ENCODE measurements at places on chromosomes 2 and 18. TPM values are rescaled to one million over a fixed set of nuclear protein-coding genes. Genes with fewer than 3 reads are reported as not detected.
A peak's percentile ranks its signal among the peaks of the same experiment; 100 is the strongest.

- no peak for DNase-seq
Observed at GRCh38 chr2:101815739-101816391, 118.4 kb downstream of the MAP4K4 start.

DNA sequence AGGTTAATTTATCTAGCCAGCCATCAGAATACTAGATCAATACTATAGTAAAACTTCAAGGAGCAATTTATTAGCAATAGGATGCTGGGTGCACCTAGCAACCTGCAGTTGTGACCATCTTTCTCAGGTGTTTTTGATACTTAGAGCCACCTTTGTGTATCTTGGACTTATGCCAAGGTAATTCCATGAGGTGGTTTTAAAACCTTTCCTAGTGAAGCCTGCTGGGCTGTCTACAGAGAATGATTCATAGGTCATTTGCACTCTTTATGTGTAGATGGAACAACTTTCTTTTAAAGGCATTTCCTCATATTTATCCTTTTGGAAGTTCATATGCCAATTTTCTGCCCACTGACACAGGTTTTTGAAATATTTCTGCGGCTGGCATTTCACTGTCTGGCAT, 1030.1 kb upstream of the POU3F3 start:
- DNase-seq: no peak

- no peak for DNase-seq
Observed at GRCh38 chr2:220282236-220282635, 654.8 kb downstream of the SLC4A3 start.

DNA sequence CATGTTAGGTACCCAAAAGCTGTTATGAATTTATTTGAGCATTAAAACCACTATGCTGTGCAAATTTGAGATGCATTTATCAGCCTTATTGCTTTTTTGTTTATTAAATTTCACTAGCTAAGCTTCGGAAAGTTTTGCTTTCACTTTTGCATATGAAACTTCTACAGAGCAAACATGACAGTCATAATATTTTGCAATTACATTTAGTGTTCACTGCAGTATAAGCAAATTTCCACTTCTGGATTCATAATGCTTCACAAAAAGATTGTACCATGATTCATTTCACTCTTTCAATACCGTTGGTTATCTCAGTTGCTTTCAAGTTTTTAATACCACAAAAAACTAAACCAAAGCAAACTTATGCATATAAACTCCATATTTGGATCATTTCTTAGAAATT, 228.7 kb upstream of the SLC8A1 start:
- no peak for DNase-seq

DNA sequence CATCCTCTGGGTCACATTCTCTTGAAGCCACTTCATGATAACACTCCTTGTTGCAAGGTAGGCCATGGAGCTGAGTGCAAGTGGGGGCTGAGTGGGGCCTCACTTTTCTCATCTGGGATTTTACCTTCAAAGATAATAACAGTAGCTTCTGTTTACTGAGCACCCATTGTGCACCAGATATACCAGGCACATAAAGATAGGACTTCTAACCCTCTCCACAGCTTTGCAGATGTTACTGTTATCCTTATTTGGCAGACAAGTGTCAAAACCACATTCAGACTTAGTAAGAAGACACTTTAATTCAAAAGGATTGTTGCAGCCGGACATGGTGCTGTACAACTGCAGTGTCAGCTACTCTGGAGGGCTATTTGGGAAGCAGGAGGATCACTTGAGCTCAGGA, 12.8 kb upstream of the FAM136A start:
- no peak for DNase-seq

DNA sequence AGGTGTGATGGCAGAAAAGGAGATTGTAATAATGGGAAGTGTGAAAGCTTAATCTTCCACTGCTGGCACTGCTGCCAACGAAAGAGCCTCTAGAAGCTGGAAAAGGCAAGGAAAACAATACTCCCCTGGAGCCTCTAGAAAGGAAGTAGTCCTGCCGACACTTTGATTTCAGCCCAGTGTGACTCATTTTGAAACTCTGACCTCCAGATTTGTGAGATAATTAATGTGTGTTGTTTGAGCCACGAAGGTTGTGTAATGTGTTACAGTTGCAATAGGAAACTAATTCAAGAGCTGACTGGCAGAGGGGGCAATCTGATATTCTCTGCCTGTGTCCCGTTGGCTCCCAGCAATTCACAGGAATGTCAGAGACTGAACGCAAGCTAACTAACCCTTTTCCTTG, 219.2 kb upstream of the UBE2E3 start:
- no peak for DNase-seq

E2F6 gene
- polyA plus RNA-seq: 14.9 TPM

- no peak for DNase-seq
Observed at GRCh38 chr2:72538486-72538885, 287.3 kb downstream of the EXOC6B start.

DNA sequence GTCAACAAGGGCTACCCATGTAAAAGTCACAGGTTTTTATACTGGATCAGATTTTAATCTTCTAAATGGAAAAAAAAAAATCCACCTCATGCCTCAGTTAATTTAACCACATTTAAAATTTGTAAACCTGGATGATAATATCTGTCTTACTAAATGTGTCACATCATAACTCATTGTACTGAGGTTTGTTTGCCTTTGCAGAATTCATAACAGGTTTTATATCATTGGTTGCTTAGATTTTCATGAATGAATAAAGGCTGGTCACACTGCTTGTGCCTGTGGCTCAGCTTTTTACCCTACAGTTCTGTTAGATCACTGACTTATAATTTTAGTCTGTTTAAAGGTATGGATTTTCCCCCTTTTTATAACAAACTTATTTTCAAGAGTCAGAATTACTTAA, 48.9 kb downstream of the PSMD14 start:
- DNase-seq: no peak

GRCh38 chr18:56374007-56374655, 264.3 kb downstream of the TXNL1 start:
- DNase-seq: no peak

DNA sequence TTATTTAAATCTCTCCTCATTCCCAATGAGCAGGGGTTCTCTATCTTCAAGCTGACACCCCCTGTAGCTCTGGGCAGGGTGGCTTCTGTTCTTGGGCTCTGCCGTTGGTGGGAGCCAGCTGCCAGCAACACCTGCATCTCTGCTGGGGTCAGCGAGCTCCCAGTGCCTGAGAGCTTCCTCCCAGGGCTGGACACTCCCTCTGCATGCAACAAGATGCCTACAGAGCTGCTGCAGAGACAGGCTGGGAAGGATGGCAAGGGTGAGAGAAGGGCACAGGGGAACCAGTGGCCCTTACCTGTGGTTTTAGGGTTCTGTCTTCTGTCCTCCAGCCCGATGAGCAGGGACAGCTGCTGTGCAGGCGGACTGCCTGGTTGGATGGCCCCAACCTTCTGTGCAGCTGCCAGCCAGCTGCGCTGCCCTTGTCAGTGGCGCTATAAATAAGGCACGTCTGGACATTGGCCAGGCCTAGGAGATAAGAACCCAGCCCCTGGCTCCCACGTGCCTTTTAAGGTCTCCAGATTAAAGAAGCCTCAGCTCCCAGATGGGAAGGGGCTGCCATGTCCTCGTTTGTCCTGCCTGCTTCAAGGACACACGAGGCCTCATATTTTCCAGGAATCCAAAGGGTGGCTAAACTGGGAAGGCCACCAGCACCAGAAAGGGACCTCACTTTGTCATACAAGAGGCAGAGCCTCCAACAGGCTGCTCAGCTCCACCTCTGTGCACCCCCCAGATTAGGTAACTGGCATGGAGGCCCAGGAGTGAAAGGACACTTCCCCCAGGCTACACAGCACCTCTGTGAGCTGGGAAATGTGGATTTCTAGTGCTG, 39.5 kb upstream of the FHL2 start:
- DNase-seq: peak; percentile 7

DNA sequence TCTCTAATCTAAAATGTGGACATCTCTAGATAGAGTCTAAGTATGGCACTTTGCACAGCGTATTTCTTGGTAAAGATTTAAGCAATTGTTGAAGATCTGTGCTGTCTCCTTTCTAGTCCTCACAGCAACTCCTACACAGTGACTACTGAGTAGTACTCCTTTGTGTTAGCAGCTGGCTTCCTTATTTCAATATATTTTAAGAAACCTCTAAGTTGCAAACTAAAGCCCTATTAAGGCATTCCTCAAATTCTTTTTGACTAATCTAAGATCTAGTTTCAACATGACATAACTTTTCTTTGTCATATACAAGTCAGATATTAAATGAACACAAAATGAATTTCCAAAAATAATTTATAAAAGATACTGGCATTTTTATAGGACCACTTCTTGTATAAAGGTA, 121.8 kb upstream of the DNAJC10 start:
- DNase-seq: no peak

CTNNA2 gene
- polyA plus RNA-seq: 44.8 TPM

DNA sequence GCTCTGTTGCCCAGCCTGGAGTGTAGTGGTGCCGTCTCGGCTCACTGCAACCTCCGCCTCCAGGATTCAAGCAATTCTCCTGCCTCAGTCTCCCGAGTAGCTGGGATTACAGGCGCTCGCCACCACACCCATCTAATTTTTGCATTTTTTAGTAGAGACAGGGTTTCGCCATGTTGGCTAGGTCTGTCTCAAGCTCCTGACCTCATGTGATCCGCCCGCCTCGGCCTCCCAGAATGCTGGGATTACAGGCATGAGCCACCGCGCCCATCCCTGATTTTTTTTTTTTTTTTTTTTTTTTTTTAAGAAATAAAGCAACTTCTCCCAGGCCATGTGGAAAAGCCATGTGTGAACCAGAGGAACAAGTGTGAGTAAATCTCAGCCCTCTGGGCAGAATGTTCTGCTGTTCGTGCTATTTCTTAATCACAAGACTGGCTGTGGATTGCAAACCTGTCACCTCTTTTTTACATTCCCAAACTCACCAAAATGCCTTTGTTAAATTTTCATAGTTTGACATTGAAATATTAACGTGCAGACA, 6.4 kb upstream of the SH3BP4 start:
- DNase-seq: no peak

FOXI3 gene
- polyA plus RNA-seq: 0.29 TPM
